B cell (primary cell): ENCODE measurements at places on chromosomes 2 and 18.
A peak's percentile ranks its signal among the peaks of the same experiment; 100 is the strongest.

DNA sequence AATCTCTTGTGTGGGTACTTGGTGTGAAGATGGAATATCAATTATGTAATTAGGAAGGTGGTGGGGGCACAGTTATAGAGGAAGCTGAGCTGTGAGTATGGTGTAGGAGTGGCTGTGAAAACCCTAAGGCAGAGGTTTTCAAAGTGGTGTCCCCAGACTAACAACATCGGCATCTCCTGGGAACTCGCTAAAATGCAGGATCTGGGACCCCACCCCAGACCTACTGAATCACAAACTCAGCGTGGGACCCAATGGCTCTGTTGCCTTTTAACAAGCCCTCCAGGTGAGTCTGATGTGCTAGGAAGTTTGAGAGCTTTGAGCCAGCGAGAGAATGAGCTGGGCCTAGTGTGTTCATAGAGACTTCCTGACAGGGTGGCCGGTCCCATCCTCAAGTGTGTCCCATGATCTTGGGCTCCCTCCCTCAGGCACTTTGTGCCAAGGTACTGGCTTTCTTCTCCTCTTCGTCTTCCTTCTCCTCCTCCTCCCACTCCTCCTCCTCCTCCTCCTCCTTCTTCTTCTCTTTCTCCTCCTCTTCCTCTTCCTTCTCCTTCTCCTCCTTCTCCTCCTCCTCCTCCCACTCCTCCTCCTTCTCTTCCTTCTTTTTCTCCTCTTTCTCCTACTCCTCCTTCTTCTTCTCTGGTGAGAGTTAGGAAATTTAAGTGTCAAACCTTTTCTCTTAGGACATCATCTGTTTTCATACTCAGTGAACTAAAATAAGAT is 86.6 kb downstream of the PDK1 start:
- DNase-seq = no peak

DNA sequence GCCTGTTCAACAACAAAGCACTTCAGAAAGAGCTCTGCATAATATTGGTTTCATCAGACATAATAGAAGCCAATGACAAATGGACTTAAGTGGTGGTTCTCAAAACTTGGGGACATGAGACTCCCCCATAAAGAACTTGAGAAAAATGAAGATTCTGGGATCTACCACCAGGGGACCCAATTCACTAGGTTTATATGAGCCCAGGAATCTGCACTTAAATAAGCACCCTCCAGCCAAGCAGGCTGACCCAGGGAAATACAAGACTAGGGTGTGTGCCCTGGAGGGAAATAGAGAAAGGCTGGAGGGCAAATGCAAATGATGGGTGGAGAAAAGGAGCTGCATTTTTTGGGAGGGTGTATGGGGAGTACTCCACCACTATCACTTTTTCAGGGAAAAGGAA is 52.5 kb downstream of the SATB2 start:
- no peak for DNase-seq

- DNase-seq = no peak
Measured at GRCh38 chr2:214902286-214902685, 92.8 kb upstream of the BARD1 start.

- DNase-seq = no peak
Measured at GRCh38 chr2:119691189-119691588, 12.2 kb downstream of the TMEM177 start.

DNA sequence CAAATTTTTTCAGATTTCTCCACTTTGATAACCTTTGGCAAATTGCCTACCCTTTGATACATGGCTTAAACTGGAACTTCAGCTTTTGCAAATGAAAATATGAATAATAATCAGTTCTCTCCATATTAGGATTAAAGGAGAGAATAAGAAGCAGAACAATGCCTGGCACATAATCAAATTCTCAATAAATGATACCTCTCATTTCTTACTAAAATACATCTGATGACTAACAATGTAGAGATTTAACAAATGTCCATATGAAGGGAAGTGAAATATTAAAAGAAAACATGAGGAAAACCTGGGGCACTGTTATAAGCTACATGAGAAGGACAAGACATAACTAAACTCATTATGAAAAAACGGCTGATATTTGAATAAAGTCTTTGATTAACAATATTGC is 1103.6 kb downstream of the LRP1B start:
- DNase-seq = no peak

- DNase-seq = no peak
Measured at GRCh38 chr18:50674307-50674980, 114.6 kb downstream of the MAPK4 start.

- no peak for DNase-seq
Measured at GRCh38 chr18:410047-410455, 90.5 kb downstream of the COLEC12 start.

- DNase-seq = no peak
Measured at GRCh38 chr2:192159736-192160135, 35.0 kb downstream of the TMEFF2 start.

DNA sequence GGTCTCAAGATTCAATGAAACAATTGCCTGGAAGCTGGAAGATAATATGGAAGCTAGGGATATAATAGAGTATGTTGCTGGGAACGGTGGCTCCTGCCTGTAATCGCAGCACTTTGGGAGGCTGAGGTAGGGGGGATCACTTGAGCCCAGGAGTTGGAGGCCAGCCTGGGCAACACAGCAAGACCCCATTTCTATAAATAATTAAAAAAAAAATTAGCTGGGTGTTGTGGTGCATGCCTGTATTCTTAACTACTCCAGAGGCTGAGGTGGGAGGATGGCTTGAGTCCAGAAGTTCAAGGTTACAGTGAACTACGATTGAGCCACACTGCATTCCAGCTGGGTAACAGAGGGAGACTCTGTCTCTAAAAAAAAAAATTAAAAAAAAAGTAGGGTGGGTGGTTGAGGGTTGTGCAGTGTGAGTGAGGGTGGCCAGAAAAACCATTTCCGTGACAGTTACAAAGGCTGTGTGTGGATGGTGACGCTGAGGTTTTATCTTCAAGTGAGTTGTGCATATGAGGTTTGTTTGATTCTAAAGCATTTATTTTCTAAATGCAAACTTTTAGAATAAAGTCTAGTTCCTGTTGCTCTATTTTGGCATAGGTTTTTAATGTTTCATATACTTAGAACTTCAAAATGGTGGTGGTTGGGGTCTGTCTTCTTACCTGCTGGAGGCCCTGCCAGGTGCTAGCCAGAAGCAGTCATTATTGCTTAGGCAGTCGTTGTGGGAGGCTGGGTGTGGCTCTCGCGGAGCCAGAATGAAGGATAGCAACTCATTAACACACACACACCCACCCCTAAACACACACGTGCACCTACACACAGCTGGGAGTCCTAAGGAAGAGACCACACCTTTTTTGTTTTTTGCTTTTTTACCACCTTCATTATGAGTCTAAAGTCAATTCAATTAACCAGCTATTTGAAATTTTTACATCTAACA is 4.7 kb upstream of the IL1R2 start:
- DNase-seq = no peak

GRCh38 chr2:65880436-65880835 is 448.0 kb upstream of the SPRED2 start:
- no peak for DNase-seq

DNA sequence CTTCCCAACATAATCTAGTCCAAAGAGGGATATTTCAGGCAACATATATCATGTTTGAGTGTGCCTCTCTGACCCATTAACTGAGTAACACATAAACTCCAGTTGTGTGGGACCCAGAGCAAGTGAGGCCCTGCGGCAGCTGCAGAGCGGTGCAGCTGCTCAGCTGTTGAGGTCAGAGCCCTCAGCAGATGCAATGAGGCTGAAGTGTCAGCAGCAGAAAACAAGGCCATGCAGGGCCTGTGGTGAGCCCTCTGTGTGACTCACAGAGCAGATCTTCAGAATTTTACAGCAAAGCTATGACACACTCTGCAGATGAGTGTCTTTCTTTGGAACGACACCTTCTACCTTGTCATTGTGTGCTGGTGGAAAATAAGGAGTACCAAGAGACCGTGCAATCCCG is 168.5 kb downstream of the CBLN2 start:
- no peak for DNase-seq

GRCh38 chr2:236273126-236273525 is 8.9 kb upstream of the ASB18 start:
- no peak for DNase-seq

- no peak for DNase-seq
Measured at GRCh38 chr2:163565192-163565591, 170.6 kb downstream of the FIGN start.

GRCh38 chr2:237590272-237591140 is at the start of gene RAB17:
Gene RAB17 (minus strand): TSS chr2:237590734. CDS start chr2:237586154, 4,580 bp downstream.
- DNase-seq = no peak

DNA sequence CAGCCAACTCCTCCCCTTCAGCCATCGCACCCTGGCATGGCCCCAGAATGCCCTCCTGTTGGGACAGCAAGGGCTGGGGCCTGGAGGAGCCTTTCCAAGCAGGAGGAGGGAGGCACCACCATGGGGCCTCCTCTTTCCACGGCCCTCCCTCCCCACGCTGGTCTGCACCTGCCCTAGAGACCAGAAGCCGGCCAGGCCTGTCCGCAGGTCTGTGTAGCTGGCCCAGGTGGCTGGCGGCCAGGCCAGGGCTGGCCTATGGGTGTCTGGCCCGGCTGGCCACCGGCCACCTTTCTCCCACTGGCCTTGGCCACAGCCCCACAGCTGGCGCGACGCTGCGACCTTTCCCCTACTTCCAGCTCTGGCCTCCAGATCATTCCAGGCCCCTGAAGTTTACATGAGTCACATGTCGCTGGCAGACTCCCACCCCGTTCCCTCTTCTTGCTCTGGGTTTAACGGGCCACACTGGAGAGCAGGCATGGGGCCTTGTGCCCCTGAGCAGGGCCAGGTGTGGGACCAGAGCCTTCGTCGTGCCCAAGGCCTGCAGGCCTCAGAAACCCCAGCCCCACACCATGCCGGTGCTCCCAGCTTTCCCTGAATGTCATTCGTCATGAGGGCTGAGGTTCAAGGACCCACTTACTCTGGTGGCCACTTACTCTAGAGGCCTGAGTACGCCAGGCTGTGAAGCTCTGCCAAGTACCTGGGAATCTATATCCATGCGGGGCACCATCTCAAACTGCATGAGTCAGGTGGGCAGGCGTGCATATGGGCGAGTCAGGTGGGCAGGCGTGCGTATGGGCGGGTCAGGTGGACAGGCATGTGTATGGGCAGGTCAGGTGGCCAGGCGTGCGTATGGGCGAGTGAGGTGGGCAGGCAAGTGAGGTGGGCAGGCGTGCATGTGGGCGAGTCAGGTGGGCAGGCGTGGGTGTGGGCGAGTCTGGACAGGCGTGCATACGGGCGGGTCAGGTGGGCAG is 33.3 kb upstream of the KLF11 start:
- DNase-seq = no peak

- no peak for DNase-seq
Measured at GRCh38 chr2:178943745-178944144, 106.2 kb downstream of the CCDC141 start.

- DNase-seq = no peak
Measured at GRCh38 chr2:190693533-190694232, 44.8 kb downstream of the NAB1 start.

DNA sequence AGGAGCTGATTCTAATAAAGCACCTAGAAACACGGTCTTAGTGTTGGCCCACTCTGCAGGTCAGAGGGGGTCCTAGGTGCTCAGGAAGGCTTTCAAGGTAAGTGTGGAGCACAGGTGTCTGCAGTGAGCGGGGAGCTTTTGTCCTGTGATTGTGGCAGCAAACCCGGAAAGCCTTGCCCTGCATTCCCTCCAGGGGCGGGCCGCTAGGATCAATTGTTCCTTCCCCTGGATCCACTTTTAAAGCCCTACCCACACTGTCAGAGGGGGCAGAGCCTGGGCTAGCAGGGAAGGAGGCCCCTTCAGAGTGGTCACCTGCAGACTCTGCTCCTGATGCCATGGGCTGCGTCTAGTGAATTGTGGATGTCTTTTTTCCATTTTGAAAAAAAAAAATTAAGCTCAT is 176.0 kb downstream of the CTIF start:
- DNase-seq = no peak

DNA sequence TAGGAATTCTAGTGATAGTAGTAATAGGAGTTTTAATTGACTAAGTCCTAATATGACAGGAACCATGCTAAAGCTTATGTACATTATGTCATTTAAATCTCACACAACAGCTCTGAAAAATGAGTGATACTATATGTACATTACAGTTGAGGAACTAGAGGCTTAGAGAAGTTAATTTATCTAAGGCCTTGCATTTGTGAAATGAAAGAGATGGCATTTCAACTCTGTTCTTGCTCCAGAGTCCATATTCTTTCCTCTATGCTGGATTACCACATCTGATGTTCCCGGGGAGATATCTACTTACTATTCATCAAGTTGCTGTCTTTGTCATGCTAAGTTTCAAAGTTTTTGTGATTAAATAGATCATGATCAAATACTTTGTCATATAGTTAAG is 5.7 kb downstream of the AGPS start:
- DNase-seq = no peak

- DNase-seq = no peak
Measured at GRCh38 chr2:173106959-173107628, 31.4 kb downstream of the MAP3K20 start.

DNA sequence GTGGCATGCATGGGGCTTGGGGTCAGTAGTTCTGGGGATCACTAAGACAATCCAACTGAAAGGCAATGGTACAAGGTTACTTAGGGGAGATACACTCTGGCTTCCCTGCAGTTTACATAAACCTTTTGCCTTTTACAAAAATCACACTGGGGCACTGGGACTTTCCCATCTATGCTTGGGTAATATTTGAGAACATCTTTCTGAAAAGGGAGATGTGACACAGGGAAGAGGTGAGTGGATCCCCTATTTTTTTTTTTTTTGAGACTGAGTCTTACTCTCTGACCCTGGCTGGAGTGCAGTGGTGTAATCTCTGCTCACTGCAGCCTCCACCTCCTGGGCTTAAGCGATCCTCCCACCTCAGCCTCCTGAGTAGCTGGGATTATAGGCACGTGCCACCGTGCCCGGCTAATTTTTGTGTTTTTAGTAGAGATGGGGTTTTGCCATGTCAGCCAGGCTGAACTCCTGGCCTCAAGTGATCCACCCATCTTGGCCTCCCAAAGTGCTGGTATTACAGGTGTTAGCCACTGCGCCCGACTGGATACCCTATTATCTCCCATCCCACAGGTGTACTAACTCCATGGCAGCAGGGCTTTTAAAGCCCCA is 82.8 kb upstream of the DNMT3A start:
- DNase-seq = peak; percentile 59

DNA sequence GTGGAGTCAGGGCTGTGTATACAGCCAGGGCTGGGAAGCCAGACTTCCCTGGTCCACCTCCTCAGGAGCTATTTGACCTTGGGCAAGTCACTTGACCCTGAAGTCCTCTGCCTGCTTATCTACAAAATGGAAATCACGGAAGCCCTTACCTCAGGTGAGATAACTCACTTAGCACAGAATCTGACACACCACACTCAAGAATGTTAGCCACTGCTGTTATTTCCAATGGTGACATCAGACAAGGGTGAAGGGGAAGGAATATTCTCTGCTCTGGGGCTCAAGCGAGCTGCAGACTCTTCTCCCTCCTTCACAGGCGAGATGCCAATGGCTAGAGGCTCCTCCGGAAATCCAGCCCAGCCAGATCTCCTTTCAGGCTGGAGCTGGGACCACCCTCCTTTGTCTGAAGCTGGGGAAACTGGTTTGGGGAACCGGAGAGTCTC is 189.6 kb downstream of the HAUS1 start:
- DNase-seq = no peak

DNA sequence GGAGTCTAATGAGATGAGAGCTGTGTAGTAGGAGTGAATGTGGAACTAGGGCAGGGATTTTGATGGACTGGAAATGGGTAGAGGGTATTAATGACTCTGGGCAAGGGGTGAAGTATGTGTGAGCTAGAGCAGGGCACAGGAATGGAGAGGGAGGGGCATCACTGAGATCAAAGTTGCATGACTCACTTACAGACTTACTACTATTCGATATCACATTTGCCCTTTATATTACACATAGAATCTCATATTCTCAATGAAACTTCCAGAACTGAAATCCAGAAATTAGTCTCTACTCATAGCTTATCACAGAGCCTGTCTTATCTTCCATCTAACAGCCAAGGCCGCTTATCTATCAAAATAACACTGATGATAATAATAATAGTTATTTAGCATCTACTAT is 20.0 kb upstream of the ITGB6 start:
- DNase-seq = no peak
